ENCODE measurements at places on chromosomes 16 and 17.

GRCh38 chr17:76082326-76083251 lies 3.6 kb downstream of the ZACN start:
- no peak for DNase-seq

- DNase-seq: no peak
Observed at GRCh38 chr17:7133424-7133823, 18.8 kb upstream of the ASGR2 start.

DNA sequence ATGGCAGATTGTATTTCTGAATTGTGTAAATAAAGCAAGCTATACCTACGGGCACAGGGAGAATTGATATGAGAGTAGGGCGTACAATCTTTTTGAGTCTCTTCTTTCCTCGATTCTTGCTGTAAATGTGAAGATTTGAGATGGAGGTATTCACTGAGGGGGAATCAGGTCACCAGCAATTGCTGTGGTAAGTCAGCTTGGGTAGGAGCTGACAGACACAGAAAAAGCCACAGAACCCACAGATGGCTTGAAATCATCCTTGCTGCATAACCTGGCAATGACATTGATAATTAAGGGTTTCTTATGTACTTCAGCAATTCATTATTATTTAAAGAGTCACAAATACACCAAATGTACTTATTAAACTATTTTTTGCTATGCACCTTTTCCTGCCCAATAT lies 164.2 kb downstream of the CNTNAP4 start:
- no peak for DNase-seq

DNA sequence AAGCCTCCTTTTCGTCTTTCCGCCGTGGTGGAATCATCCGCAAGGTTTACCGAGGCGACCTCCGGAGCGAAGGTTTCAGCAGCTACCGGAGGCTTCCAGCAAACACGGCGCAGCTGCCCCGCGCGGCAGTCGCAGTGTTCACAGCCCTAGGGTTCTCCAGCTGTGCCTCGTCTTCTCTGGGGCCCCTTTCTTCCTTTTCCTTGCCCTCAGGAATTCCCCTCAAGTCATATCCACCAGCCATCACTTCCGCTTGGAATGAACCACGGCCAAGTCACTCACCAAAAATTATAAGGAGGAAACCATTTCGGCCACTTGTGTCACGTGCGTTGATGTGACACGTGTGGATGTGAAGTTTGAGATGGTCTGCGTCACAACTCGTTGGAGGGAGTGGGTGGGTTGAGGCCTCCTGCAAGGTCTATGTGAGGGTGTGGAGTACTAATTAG lies 636 bp upstream of the ERN1 start:
- no peak for DNase-seq

- DNase-seq: no peak
Observed at GRCh38 chr16:3035972-3036725, 595 bp downstream of the BICDL2 start.

DNA sequence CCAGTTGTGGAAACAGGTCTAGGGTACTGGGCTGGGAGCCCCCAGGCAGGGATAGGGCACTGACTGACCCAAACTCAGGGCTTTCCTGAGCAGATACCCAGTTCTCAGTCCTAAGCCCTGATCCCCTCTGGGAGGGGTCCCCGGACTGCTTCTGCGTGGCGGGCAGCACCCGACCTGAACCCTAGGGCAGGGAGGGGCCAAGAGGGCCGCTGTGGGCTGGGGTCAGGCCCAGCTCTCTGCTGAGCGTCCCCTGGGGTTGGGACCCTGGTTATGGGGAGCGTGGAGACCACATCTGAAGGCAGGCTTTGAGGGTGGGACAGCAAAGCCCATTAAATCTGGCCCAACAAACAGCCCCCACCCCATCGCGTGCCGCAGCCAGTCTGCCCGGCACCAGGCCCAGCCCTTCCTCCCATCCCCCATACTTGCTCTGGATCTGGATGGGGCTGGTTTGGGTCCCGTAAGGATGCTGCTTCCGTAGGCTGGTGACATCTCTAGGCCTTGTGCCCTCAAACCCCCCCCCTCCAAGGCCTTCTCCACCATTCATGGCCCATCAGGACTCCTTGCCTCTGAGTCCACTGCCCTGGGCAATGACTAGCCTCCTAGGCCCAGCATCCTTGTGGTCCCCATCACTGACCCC lies 691 bp upstream of the FAM83G start:
- no peak for DNase-seq

GRCh38 chr16:61829631-61830030 lies 206.6 kb downstream of the CDH8 start:
- DNase-seq: no peak

Measured in stimulated activated CD4-positive, alpha-beta T cell treated with anti-CD3 and anti-CD28 coated beads, TNF-alpha, amount 100 ng/mL, for 1 hour (primary cell).